ENCODE measurements at places on chromosomes 3 and 15.
A peak's percentile ranks its signal among the peaks of the same experiment; 100 is the strongest.

DNA sequence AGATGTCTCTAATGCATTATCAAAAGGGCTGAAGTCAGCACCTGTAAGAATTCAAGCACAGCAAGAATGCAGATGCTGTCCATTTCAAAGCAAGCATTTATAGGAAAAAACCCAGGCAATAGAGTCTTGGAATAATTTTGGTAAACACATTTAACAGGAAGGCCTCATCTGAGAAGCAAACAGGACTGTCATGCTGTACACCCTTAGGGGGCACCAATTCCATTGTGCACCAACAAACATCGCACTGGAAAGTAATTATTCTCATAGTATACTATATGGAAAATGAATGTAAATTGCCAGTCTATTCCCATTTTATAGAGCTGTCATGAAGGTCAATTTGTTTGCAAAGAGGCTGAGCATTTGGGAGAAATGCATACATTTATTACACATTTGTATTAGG, 247.3 kb upstream of the SUCLG2 start:
- DNase-seq: no peak

DNA sequence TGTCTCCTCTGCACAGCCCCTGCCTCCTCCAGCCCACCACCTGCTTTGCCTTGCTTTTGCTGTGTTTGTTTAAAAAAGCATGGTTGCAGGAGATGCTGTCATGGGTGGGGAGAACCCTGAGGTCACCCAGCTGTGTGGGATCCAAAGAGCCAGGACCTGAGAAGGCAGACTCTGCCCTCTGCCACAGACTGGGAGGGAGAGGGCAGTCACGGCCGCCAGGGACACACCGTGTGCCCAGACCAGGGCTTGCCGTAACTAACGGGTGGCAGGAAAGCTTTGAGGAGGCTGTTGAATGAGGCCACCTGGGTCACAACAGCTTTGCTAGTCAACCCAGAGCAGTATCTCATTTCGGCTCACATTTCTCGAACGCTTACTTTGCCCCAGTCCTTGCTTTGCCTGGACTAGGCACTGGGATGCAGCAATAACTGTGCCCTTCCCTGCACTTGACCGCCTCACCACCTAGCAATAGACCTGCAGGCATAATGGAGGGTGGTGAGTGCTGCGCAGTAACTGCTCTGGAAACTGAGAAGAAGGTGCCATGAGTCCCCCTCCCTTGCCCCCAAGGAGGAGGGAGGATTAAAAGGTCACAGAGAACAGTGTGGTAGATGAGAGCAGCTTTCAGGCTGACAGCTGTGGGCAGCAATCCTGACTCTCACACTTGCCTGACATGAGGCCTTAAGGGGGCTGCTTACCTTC, 55.0 kb upstream of the CTDSPL start:
- no peak for DNase-seq

DNA sequence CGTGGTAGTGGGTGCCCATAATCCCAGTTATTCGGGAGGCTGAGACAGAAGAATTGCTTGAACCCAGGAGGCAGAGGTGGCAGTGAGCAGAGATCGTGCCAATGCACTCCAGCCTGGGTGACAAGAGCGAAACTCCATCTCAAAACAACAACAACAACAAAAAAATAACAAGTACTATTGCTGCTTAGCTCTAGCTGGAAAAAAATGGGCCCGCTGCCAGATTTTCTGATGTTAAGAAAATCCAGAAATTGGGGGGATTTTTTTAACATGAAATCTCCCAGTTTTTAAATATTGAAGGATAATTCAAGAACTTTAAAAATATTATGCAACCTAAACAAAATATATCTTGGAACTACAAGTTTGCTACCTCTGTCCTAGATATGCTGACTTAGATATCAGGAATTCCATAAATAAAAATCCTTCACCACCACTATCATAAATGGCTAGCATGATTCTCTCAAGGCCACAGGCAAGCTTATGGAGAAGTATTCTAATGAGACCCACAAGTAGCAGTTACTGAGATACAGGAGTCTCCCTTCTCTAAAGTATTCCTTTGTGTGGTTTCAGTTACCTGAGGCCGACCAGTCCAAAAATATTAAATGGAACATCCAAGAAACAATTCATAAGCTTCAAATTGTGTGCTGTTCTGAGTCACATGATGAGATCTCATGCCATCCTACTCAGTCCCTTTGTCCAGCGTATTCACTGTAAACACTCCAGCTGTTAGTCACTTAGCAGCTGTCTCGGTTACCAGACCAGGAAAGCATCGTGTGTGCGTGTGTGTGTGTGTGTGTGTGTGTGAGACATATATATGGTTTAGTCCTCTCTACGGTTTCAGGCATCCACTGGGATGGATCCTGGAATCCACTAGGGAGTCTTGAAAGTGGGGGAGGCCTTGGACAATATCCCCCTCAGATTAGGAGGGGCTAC, 277.2 kb downstream of the TBL1XR1 start:
- DNase-seq: no peak

DNA sequence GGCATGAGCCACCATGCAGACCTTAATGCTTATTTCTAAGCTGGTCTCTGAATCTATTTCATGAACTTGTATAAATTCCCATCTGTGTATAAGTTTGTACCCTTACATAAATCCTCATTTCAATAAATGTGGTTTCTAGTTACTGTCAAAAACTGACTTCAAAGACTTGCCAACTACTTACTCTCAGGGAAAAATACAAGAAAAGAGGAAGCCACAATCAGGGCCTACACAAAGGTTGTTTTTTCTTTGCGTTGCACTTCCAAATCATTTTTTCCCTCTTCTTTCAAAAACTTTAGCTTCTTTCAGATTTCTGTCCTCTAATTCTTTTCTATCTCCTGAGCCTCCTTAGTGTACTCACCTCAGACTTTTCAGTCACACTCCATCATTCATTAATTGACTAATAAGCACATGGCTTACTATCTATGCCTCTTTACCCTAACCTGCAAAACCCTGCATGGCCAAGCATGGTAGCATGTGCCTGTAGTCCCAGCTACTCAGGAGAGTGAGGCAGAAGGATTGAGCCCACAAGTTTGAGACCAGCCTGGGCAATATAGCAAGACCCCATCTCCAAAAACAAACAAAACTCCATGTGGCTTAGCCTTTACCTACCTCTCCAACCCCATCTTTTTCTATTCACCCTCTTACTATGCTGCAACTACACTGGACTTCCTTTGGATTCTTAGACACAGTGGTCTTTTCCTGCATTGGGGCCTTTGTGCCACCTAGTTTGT, 37.7 kb downstream of the BUB1B start:
- no peak for DNase-seq

GRCh38 chr15:72141171-72142084, 23.2 kb downstream of the SENP8 start:
- DNase-seq: no peak

GRCh38 chr3:81581966-81582599, 179.4 kb downstream of the GBE1 start:
- no peak for DNase-seq

GRCh38 chr3:73298243-73299183, 237.1 kb downstream of the EBLN2 start:
- no peak for DNase-seq

DNA sequence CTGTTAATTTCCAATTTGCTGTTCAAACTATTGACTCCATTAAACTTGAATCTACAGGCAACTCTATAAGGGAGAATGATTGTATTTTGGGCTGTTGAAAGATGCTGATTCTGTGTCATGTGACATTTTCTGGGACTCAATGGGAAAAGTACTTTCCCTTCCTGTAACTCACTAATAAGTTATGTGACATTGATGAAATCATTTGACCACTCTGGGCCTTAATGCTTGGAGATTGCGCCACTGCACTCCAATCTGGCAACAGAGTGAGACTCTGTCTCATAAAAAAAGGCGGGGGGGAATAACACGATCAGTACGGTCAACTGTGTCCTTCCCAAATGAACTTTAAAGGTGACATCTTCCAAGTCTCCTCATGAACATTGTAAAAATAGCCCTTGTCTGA, 215.2 kb upstream of the SGO1 start:
- DNase-seq: no peak

- no peak for DNase-seq
These were observed 13.1 kb downstream of the MTMR10 start for GRCh38 chr15:30978328-30978727.

- DNase-seq: no peak
These were observed 177.9 kb upstream of the DPH6 start for GRCh38 chr15:35723852-35724251.

DNA sequence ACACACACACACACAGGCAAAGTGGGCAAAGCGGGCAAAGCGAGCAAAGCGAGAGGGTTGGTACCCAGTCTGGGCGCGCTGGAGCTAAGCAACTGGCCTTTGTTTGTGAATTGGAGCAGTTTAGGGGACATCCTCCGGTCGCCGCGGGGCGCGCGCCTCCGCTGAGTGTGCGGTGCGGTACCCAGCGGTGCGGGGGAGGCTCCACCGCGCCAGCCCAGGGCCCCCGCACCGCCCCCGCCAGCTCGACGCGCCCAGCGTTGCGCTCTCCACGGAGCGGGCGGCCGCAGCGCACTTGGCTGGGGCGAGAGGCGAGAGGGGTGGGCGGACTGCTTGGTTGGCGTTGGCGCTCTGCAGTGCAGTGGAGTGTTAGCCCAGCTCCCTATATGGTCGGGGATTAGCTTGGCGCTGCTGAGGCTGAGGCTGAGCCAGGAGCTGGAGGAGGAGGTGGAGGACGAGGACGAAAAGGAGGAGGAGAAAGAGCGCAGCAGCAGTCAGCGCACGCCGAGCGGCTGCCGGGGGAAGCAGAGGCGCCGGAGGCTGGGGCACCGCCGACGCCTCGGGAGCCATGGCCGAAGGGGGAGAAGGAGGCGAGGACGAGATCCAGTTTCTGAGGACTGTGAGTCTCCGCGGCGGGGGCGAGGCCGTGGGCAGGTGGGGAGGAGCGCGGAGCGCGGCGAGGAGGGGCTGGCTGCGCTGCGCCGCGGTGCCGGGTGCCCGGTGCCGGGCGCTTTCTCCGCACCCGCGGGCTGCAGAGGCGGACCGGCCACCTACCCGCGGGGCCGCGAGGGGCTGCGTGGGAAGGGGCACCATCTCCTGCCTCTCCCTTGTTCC, at the start of gene RYR3:
Gene RYR3, plus strand, starts transcription at position 487 of the 831 bp plus-strand sequence. Its CDS starts 79 bp downstream, at position 566.
- peak; percentile 44 for DNase-seq

GRCh38 chr3:152317184-152317583, 48.5 kb downstream of the MBNL1 start:
- DNase-seq: no peak

DNA sequence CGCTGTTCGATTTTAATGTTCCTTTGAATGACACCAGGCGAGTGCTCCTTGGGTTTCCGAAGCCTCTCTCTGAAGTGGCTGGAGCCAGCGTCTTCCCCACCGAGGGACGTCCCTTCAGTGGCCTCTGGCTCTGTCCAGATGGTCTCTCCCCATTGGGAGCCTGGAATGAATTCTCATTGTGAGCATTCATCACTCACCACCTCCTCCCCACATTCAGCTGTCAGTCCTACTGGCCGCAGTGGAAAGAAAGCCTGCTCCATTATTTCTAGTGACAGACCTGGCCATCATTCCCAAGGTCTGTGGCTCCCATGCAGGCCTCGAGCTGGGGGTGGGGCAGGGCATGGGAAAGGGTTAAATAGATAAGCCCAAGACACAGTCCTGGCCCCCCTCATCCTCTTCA, 35.2 kb downstream of the ZNF710 start:
- DNase-seq: no peak

DNA sequence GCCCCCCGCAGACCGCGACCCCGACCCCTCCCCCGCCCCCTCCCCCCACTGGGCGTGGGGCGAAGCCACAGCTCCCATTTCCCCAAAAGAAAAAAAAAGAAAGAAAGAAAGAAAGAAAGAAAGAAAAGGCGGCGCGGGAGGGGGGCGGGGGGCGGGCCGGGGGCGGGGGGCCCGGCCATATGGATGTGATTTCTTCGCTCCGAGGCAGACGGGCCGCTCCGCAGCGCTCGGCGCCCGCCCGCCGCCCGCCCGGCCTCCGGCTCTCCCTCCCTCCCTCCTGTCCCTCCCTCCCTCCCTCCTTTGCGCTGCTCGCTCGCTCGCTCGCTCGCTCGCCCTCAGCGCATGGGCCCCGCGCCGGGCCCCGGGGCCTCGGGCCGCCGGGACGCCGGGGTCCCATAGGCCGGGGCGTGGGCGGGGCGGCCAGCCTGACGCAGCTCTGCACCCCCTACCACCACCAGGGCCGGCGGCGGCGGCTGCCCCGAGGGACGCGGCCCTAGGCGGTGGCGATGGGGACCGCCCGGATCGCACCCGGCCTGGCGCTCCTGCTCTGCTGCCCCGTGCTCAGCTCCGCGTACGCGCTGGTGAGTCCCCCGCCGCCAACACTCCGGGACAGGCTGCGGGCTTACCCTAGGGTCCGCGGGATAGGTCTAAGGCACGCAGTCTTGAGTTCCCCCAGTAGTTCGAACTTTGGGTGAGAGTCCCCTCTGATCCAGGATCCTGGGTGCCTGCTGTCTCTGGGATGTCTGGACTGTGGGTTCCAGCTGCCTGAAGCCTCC, 5.7 kb downstream of the PTH1R start:
- no peak for DNase-seq

DNA sequence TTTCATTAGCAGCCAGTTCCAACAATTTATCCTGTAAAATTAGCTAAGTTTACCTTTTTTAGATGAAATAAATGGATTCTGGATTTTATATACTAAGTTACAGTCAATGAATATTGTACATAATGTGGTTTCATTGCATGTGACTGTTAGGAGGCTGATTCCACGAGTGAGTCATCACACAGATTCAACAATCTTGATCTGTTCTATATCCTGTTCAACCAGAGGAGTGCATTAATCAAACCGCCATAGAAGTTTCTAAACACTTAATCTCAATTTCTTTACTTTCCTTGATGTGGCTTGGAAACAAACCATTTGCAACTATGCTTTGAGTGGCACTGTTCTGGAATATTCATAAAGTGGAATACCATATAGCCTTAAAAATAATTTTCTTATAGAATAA, 15.3 kb downstream of the DNAJC13 start:
- DNase-seq: no peak

GRCh38 chr3:73257186-73257585, 195.7 kb downstream of the EBLN2 start:
- DNase-seq: no peak

DNA sequence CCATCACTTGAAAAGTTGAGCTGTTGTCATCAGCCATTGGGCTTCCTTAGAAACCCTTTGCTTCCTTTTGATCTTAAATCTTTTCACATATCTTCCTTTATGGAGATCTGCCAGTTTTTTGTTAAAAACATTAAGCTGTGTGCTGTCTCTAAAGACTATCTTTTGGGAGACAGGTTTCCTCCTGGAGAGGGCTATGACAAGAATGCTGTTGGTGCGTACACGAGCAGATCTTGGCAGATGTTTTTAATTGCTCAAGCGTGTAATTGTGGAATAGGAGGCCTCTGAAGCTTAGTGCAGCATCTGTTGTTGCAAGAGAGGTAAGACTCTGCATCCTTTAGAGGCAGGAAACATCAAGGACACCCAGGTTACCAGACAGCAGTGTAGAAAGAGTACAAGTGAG, 56.8 kb downstream of the PHLDB2 start:
- no peak for DNase-seq

GRCh38 chr3:134903837-134904236, 108.8 kb downstream of the EPHB1 start:
- no peak for DNase-seq

- no peak for DNase-seq
These were observed 9.5 kb upstream of the NR2F2 start for GRCh38 chr15:96320703-96321638.

DNA sequence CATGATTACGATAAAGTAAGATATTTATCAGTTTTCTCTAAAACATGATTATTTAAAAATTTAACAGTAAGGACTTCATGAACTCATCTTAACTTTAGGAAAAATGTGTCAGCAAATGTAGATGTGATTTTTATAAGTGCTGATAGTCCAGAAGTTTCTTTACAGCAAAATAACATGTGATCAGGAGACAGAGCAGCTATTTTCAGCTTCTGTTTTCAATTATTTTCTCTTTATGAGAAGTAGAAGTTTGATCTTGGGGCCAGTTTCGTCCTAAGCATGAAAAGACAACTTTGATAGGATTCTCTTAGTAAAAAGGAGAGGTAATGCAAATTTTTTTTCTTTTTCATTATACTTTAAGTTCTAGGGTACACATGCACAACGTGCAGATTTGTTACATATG, 96.5 kb upstream of the TSPAN3 start:
- no peak for DNase-seq
